Cortex of kidney (tissue), 1 donor: ENCODE measurements at places on chromosomes 1 and 21.

DNA sequence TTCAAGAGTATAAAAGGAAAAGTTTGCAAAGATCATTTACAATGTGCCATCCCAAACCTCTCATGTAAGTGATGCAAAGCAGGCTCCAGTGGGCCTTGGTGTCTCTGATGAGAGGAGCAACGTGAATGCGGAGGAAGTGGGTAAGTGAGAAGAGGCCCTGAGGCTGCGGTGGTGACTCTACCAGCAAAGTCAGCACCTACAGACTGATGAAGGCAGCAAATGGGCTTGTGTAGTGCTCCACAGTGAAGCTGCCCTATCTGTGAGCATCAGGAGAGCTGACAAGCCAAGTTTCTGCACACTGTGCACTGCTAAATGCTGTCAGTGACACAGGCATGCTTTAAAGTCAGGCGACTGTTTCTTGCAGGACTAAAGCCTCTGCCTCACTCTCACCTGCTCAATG, 15.6 kb upstream of the RAP1A start:
- DNase-seq, result no peak

GRCh38 chr1:215899901-215900300, 332.8 kb downstream of the KCTD3 start:
- DNase-seq, result no peak

DNA sequence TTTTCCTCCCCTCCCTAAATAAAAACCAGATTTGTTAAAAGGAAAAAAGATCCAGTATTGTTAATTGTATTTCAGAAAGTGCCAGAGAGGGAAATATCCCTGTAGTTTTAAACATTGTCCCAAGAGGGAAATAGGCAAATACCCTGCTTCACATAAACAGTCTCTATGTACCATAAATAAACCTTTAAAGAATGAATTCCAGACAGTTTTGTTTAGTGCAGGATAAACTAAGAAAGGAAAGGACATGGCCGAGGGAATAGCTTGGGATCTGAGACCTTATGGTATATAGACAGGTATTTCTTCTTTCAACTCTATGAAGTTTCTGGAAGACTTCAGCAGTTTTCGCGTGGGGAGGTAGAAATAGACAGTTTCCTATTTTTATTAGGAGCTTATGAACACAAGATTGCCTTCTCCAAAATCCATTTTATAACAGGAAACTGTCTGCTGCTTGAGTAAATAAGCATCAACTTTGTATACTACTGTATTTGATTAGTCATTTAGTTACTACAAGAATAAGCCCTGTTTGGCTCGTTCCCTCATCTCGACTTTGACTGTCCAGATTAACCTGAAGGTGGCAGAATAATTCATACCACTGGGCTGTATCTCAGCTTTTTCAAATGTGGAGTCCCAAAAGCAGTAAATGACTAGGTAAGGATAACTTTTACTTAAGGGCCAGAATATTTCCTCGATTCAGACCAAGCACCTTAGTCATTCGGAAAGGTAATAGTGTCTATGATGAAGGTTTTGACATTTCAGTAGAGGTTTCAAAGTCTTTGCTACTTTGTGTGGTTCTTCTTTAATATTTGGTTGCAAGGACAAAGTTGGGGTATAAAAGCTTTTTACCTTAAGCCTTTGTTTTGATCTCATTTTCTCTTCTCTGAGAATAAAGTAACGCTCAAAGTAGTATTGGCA, 177.5 kb downstream of the VPS13D start:
- DNase-seq, result no peak

DNA sequence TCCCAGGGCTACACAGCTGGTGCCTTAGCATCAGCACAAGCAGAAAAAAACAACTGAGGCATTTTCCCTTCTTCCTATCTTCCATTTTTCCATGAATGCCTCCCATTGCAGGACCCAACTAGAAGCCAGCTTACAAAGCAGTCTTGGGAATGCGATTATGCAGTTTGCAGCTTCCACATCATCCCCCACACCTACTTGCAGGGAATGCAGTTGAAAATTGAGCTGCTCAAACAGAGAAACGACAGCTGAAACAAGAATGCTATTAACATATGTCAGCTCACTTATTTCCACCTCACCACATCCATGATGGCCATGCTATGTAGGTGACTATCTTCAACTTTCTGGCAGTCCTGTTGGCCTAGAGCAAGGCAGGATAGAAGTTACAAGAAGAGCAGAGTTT, 150.6 kb upstream of the KCTD3 start:
- DNase-seq, result no peak

- DNase-seq, result no peak
These were observed 36.8 kb downstream of the EVI5 start for GRCh38 chr1:92748138-92748537.

GRCh38 chr1:101331794-101332193, 95.0 kb downstream of the S1PR1 start:
- DNase-seq, result no peak

- no peak for DNase-seq
These were observed 426.6 kb upstream of the ESRRG start for GRCh38 chr1:217149791-217150190.

- DNase-seq, result no peak
These were observed 304.3 kb upstream of the ESRRG start for GRCh38 chr1:217027403-217028080.

- no peak for DNase-seq
These were observed 35.3 kb upstream of the POFUT2 start for GRCh38 chr21:45322960-45323461.

GRCh38 chr1:33275706-33276572, 19.6 kb downstream of the ZNF362 start:
- DNase-seq, result no peak

- DNase-seq, result no peak
These were observed 11.5 kb upstream of the IFI16 start for GRCh38 chr1:158998037-158998780.

- no peak for DNase-seq
These were observed 12.6 kb upstream of the RABIF start for GRCh38 chr1:202901555-202901954.

GRCh38 chr1:165876121-165876520, 48.7 kb downstream of the UCK2 start:
- DNase-seq, result no peak

GRCh38 chr1:205407970-205408369, 13.9 kb downstream of the LEMD1 start:
- no peak for DNase-seq

DNA sequence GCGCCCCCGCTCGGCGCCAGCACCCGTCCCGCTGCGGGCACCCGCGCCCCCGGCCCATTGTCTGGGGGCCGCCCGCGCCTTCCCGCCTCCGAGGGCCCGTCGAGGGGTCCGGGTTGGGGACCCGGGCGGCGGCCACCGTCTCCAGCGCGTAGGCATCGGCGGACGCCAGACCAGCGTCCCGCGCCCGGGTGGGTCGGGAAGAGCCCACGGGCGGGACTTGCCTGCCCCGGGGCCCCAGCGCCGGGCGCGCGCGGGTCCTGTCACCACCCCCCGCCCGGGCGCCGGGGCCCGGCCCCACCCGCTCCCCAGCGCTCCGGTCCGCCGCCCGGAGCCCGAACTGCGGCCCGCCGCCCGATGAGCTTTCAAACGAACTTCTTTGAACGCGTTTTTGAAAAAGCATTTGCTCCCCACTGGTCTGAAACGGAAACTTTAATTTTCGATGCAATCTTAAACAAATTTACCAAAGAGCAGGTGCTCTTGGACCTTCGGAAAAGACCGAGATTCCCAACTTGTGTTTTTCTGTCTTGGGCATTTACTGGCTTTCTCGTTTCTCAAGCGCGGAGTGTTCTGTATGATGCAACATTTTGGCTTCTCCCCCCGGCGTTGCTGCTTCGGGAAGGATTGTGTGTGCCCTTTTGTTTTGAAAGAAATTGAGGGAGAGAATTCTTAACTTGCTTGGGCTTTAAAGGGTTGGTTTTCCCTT, 615 bp downstream of the CLIC4 start:
- DNase-seq, result no peak

- DNase-seq, result no peak
These were observed 12.2 kb upstream of the SELENON start for GRCh38 chr1:25787760-25788166.

DNA sequence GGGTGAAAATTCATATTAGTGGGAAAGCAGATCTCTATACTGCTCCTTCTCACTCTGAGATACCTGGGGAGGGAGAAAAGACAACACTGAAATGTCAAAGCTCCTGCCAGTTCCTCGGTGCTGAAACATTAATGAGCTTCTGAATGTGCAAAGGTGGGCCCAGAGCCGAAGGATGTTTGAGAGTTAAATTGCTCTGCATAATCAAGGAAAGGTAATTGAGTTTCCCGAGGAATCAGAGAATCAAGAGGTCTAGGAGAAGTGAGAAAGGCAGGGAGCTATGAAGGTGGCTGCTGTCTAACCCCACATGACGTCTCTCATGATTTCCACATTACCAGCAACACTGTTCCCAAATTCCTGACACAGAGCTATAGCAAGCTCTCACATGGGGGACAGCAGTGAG, 346.7 kb downstream of the SMYD3 start:
- no peak for DNase-seq

DNA sequence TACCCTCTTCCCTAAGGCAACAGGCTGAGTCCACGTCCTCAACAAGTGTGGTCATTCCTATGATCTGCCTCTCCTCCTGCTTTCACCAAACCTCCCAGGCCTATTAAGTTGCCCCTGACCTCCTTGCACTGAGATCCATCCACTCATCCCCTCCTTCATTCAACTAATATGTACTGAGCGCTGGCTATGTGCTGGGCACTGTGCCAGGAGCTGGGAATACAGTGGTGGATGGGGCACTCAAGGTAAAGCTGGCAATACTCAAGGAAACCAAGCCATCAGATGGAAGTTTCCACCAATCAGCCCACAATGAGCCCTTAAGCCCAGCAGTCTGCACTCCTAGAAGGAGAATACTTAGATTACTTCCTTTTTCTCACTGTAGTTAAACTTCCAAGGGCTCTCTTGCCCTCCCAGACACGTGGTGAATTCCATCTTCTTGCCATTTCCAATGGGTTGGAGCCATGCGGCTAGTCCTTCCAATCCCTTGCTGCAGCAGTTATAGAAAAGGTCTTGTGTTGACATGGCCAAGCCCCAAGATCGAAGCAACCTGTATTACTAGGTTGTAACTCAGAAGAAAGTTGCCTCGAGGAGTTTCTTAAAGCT, 279.9 kb upstream of the RUNX1 start:
- no peak for DNase-seq

- no peak for DNase-seq
These were observed 50.3 kb downstream of the NFASC start for GRCh38 chr1:204920967-204921366.

DNA sequence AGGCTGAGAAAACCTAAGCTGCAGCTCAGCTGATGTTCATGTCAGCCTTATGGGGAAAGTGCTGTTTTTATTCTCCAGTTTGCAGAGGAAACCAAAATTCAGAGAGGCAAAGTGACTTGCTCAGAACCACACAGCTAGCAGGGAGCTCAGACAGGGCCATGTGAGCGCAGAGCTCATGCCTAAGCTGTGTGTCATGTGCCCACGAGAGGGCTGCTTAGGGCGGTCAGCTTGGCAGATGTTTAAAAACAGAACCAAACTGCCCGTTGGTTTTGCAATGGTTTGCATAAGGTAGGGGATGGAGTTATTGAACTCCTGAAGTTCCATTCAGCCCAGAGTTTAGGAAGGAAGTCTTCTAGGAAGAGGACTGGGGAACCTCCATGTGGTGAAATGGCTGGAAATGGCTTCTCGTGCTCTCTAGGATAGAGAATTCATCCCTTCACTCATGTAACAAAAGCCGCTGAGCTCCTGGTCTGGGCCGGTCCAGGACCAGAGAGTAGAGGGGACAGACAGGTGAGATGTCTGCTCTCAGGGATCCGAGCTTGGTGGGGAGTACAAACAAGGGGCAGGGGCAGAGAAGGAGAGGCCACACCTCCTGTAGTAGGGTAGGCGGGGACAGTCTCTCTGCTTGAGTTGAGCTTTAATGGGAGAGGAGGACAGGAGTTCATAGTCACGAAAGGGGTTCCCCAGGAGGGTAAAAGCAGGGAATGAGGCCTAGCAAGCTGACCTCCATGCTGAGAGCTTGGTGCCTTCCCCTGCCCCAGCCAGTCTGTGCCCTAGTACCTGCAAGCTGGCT, 46.9 kb downstream of the ARHGEF10L start:
- DNase-seq, result no peak

DNA sequence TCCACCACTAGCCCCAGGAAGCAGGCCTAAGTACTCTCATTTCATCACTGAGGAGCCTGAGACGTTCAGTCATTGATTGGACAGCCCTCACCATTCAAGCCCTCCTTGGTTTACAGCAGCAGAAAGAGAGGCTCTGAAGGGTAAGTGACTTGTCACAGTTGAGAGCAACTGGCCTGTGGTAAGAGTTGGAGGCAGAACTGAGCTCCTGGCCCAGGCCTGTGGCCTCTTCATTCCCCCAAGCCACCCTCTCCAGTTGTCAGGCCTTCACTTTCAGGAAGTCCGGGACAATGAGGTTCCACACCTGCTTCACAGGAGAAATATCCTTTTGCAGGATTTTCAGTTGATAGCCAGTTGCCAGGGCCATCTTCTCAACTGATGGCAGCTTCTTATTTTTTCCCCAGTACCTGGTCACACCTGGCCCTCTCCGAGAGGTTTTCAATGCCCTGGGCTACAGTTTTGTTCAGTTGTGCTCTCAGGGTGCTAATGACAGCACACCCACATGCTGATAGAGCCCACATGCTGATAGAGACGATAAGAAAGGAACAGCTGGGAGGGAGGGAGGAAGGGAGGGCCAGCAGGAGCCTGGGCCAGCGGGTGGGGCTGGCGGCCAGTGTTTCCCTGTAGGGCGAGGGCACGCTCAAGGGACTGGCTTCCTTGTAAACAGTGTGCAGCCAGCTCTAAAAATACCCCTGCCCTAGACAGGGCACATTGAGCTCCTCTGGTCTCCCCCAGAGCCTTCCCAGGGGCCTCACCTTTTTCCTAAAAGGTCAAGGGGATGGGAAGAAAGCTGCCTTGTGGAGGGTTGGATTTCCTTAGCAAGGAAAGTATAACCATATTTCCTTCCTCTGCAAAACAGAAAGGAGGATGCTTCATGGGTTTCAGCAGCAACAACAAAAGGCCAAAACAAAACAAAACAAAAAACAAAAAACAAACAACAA, 112.7 kb upstream of the JUN start:
- no peak for DNase-seq

DNA sequence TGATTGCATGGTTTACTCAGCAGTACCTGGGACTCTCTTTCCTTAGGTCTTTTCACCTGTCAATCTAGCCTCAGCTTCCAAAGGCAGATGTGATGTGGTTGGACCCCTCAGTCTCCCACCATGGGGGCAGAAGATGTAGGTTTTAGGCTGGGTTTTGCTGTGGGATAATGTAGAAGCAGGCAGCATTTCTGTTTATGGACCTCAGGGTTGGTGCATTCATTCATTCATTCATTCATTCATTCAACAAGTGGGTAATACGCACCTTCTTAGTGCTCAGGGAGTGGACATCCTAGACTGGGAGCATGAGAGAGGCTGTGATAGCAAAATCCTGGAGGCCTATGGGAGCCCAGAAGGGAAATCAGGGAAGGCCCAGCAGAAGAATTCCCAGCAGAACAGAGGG, 209.6 kb downstream of the TRABD2B start:
- DNase-seq, result no peak

DNA sequence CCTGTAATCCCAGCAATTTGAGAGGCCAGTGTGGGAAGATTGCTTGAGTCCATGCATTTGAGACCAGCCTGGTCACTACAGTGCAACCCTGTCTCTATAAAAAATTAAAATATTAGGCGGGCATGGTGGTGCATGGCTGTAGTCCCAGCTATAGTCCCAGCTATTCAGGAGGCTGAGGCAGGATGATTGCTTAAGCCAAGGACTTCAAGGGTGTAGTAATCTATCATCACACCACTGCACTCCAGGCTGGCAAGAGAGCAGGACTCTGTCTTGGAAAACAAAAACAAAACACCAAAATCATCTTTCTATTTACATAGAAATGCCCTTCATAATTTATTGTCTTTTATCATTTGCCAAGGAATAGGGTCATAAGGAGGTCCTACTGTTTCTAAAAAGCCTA, 1274.1 kb upstream of the NCAM2 start:
- DNase-seq, result no peak
